ENCODE measurements at places on chromosomes 13 and 19.
A peak's percentile ranks its signal among the peaks of the same experiment; 100 is the strongest.

GRCh38 chr19:55451965-55452748 lies 9.1 kb upstream of the SHISA7 start:
- peak; percentile 77 for DNase-seq

- no peak for DNase-seq
Observed at GRCh38 chr13:50099473-50099872, 84.2 kb downstream of the KCNRG start.

DNA sequence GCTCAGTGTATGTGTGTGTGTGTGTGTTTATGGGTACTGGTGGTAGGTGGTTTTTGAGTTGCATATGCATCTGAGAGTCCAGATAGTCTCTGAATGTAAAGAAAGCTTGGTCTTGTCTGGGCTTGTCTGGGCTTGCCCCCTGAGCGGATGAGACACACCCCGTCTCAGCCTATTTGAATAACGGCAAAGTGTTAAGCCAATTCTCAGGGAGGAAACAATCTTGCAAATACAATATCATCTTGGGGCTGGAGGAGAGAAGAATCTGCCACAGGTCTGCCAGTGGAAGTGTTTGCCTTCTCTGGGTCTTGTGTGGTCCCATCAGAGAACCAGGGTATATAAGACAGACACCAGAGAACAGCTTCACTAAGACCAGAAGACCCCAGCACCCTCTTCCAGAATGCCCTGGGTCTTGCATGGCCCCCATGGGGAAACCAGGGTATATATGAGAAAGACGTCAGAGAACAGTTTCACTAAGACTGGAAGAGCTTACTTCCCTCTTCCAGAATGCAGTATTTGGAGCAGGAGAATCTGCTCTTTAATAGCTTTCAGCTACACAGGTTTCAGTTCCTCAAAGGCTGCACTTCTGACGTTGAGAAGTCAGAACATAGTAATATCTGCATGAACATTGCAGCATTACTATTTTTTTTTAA lies 13.3 kb downstream of the CD70 start:
- no peak for DNase-seq

- DNase-seq, result no peak
Observed at GRCh38 chr13:39875111-39875987, 219.9 kb downstream of the COG6 start.

- DNase-seq, result peak; percentile 43
Observed at GRCh38 chr19:48842789-48843162, 6.5 kb upstream of the HSD17B14 start.
